Bronchial smooth muscle cell (primary cell): ENCODE measurements at places on chromosomes 7 and 10. TPM values are rescaled to one million over a fixed set of nuclear protein-coding genes. Genes with fewer than 3 reads are reported as not detected.

FKBP6 gene
- not detected in 2 replicates for total RNA-seq

SPDYE2 gene
- total RNA-seq: not detected in 2 replicates

EGFR gene
- 31.7 and 35.5 TPM in 2 replicates for total RNA-seq

VPS37D gene
- total RNA-seq: 7.5 and 8.7 TPM in 2 replicates

CFAP69 gene
- total RNA-seq: 5.0 and 7.7 TPM in 2 replicates

OR2F2 gene
- total RNA-seq: not detected in 2 replicates

TBXAS1 gene
- total RNA-seq: 2.1 and 3.0 TPM in 2 replicates

MUC12 gene
- 0.32 and 0.34 TPM in 2 replicates for total RNA-seq

LEP gene
- total RNA-seq: not detected in 2 replicates

CALN1 gene
- total RNA-seq: not detected in 2 replicates

GATAD1 gene
- total RNA-seq: 13.7 and 23.0 TPM in 2 replicates

GATA3 gene
- total RNA-seq: not detected in 2 replicates

AGR2 gene
- not detected in 2 replicates for total RNA-seq

POR gene
- total RNA-seq: 105 and 128 TPM in 2 replicates

SPDYE8 gene
- total RNA-seq: not detected in 2 replicates
